EL (cell line): ENCODE measurements at places on chromosomes 5 and 9.
A peak's percentile ranks its signal among the peaks of the same experiment; 100 is the strongest.

DNA sequence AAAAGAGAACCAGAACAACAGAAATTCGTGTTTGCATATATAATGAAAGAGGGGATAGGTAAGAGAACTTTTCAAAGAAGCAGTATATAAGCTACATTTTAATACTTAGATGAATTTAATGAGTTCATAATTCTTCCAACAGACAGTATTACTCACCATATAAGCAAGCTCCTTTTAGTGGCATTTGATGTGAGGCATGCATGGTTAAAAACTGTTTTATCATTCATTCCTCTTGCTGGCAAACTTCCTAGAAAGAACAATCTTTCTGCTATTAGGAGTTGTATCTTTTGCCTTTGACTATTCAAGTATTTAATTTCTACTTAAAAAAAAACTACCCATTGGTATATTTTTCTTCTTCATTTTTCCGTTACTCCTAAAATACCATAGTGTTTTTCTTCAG lies 65.7 kb upstream of the EIF4EBP3 start:
- DNase-seq, result peak; percentile 50

- DNase-seq, result no peak
Measured at GRCh38 chr5:170293273-170293672, 4.3 kb downstream of the LCP2 start.

GRCh38 chr5:170278611-170279458 lies 18.7 kb downstream of the LCP2 start:
- DNase-seq, result no peak

GRCh38 chr5:114415760-114416159 lies 53.9 kb downstream of the KCNN2 start:
- no peak for DNase-seq

DNA sequence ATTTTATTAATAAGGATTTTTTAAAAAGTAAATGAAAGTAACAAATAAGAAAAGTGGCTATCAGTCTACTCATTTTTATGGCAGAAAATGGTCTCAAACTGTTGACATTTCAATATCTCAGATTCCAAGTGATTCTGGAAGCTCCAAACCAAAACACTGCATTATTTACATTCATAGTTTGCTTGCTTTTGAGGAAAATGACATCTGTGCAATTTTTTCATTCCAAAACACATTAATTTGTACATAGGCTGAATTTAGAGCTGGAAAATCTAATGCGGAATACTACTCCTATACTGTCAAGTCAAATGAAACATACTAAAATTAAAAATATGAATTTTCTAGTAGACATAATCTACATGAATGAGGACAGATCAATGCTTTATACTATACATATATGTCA lies 1047.6 kb downstream of the CDH9 start:
- DNase-seq, result no peak

DNA sequence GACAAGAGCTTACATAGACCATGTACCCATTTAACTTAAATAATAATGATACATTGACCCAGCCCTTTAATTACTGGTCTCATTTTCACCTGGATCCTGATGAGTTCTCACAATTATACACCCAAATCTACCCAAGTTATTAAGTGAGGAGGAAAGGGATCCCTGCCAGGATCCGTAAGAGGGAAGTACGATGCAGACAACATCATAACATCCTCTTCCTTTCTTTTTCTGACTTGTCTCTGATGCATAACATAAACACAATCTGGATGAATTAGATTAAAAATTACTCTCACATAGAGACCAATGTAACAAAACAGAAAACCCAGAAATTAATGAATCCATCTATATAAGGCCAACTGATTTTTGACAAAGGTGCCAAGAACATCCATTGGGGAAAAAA lies 17.0 kb downstream of the MARCHF3 start:
- peak; percentile 29 for DNase-seq

GRCh38 chr9:16598316-16598715 lies 272.2 kb downstream of the BNC2 start:
- no peak for DNase-seq

- peak; percentile 67 for DNase-seq
Measured at GRCh38 chr5:53381-54174, 38.4 kb upstream of the PLEKHG4B start.

DNA sequence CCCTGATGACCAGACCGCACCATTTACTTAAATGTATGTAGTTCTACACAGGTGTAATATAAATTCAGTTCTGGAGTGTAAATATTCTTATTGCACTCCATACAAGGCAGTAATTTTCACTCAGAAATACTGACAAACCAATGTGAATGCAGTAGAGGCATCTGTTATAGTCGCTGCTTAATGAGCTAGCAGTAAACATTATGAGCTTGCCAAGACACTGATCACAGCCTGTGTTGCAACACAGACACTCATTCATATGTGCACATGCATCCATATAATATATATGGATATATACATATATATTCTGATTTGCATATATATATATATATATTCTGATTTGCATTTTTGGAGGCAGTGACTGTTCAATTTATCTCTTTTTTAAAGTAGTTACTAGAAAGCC lies 435.1 kb upstream of the ST8SIA4 start:
- no peak for DNase-seq

- no peak for DNase-seq
Measured at GRCh38 chr5:142753116-142753631, 17.0 kb upstream of the ARHGAP26 start.

- peak; percentile 83 for DNase-seq
Measured at GRCh38 chr9:79652598-79652997, 80.8 kb downstream of the TLE4 start.

- no peak for DNase-seq
Measured at GRCh38 chr9:4939118-4939561, 45.9 kb upstream of the JAK2 start.

DNA sequence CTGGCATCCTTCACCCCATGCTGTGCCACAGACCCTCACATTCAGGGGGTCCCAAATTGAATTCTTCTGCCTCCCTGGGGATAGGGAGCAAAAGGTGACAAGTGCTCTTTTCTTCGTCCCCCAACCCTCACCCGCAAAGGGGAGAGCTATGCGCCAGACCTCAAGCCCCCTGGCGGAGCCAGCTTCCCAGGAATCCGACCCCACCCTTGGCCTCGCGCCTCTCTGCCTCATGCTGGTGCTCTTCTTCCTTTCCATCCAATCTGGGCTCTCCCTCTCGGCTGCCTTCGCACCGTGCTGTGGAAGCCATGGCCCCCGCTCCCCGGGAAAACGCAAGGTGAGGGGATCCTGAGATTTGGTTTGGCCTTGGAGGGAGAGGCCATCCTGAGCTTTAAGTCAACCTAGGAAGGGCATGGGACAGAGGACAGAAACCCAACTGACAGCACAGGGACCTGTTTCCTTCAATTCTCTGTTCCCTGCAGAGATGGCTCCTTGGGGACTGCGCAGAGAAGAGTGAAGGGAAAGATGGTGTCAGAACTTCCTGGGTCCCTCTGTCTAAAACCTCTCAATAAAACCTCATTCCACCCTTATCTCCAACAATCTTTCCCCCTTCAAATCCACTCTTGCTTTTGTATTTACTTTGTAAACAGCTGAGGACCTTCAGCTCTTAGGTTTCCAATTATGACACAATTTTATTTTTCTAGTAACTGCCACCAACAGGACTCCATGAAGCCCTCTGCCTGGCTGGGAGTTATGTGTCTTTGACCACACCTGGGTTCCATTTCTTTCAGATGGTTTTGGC lies 36.3 kb upstream of the CRB2 start:
- DNase-seq, result no peak

- peak; percentile 40 for DNase-seq
Measured at GRCh38 chr9:16184964-16185646, 632.3 kb downstream of the CCDC171 start.

DNA sequence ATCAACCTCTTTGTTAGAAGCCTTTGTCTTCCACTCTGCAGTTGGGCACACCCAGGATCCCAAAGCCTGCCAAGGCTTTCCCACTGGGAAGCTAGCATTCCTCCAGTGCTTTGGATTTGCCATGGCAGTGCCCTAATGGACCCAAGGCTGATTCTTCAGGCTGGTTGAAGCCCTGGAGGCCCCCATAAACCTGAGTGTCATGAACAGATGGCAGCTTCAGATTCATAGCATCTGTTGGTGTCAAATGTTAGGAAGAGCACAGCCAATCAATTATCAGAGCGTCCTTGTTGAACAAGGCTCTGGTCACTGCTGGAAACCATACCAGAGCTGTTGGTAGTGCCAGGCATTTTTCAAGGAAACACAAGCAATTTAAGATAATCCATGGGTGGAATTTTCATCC lies 241.1 kb upstream of the KLF4 start:
- no peak for DNase-seq

DNA sequence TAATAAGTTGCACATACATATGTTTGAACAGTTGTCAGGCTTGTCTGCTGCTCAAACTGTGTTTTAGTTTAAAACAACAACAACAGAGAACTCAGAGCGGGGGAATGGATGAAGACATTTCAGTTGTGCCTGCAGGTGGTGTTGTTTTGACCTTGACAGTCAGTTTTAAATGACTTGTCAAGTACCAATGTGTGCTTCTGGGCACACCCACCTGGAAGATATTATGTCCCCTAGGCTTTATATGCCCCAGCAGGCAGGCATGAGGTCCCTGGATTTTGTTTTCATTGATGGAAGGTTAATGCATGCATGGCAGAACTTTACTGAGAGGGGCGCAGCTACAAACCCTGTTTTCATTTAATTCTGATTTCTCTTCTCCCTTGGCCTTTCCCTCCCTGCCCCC lies 84.6 kb downstream of the AOPEP start:
- no peak for DNase-seq

GRCh38 chr5:41277476-41278245 lies 64.3 kb upstream of the C6 start:
- no peak for DNase-seq

- DNase-seq, result peak; percentile 62
Measured at GRCh38 chr9:124697326-124698200, 73.5 kb downstream of the NR6A1 start.

- DNase-seq, result peak; percentile 24
Measured at GRCh38 chr5:68087866-68088265, 127.7 kb upstream of the PIK3R1 start.

DNA sequence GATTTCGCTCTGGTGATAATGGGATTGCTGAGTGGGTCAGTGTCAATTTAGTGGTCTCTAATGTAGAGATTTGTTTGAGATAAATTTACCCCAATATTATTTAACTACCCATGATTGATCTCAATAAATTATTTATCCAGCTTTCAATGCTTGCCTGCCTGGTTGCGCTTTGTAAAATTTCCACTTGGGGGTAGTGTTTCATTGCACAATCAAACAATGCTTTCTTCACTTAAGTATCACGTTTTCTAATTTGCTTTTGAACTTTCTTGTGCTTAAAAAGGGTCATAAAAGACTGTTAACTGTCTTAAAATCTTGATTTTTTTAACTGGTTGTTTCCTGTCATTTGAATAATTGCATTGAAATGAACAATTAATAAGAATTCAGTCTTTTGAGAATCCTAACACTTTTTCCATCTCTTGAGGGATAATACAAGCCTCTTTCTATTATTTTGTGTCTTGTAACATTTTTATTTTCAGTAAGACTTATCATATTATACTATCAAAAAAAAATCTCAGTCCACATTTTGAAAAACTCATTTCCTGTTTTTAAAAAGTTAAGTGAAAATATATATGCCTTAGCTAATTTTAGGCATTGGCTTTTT lies 18.7 kb downstream of the HSD17B4 start:
- DNase-seq, result peak; percentile 39

GRCh38 chr5:145931718-145932117 lies 4.7 kb upstream of the SH3RF2 start:
- DNase-seq, result peak; percentile 37

DNA sequence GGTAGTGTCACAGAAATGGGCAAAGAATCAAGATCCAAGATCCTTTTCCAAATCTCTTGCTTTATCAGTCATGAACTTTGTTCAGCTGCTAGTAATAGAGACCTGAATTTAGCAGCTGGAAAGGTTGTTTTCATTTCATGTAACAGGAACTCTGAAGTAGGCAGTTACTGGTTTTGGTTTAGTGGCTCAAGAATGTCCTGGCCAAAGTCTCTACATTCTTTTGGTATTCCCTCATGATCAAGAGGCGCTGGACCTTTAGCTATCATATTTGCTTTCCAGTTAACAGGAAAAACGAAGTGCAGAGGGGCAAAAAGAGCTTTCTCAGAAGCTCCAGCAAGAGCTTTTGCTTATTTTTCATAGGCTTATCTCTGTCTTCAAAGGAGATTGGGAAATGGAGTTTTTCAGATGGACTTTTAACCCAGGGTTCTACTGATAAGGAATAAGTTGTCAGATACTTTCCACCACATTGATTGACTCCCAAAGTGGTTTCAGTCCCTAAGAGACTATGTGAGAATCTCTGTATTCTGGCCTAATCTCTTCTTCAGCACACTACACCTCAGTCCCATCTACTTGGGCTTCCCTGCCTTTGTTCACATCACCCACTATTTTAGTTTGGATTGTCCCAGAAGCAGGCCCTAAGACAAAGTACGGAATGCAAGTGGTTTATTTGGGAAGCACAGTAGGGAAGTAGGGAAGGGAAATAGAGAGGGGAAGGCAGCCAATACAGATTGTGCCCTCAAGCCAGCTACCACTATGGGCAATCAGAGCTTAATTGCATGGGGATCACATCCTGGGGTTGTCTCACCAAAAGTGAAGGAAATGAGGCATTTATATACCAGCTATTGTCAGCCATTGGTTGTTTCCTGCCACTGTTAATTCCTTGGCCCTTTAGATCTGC lies 359.3 kb downstream of the LRRC70 start:
- peak; percentile 18 for DNase-seq

DNA sequence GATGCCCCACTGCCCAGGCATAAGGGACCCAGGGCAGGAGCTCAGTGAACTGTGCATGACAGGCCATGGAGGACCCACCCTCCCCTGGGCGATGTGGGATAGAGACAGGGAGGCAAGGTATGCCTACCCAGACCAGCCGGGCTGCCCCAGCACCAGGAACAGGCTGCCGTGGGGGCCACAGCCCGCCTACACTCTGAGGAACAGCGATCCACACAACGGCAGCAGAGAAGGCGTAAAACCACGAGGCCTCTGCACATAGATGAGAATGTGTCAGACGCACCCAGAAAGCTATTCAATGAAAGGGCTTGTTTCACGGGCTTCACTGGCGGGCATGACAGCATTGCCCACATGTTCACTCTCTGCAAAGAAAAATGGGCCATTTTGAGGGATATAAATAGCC lies 49.5 kb downstream of the SEMA4D start:
- DNase-seq, result no peak

GRCh38 chr5:6448622-6449464 lies at the start of gene UBE2QL1:
TSS of gene UBE2QL1 (plus strand) at chr5:6448859. CDS start at chr5:6448894, 35 bp downstream.
- DNase-seq, result no peak

- peak; percentile 26 for DNase-seq
Measured at GRCh38 chr9:90915693-90916092, 114.1 kb downstream of the SYK start.

DNA sequence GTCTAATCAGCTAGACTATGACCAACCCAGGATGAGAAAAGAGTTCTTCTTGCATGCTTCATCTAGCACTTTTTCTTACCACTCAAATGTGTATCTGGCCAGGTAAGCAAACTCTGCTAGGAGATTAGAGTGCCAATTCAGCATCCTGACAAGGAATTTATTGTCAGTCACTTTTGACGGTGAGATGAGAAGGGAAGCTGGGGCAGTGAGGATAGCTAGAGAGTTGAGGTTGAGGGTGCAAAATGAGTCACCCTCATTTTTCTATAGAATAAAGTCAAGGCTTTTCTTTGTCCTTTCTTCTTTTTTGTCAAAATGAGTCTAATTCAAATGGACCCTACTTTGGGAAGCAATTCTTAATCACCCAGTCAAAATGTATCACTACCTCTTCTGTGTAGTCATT lies 74.6 kb upstream of the PLPP1 start:
- no peak for DNase-seq
